Fibroblast of upper back skin (primary cell): ENCODE measurements at places on chromosomes 5 and 9.

- peak; percentile 79 for DNase-seq
Observed at GRCh38 chr9:94860678-94861588, 134.4 kb downstream of the AOPEP start.

DNA sequence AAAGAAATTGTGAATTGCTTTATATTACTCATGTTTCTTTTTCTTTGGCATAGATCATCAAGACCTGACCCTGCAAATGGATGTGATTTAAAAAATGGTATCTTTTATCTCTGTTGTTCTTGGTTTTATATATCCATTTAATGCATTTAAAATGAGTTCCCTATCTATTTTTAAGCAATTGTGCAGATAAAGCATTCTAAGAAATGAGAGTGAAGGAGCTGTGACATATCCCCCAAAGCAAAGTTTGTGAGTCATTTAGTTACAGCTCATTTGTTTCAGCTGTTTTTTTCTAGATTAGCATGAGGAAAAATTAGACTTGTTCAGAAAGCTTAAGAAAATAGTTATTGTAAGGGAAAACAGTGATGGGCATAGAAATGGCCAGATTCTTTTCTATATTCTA lies 7.6 kb upstream of the ELOVL7 start:
- DNase-seq, result no peak

GRCh38 chr5:11319836-11320580 lies 559.0 kb upstream of the DAP start:
- no peak for DNase-seq

- DNase-seq, result peak; percentile 21
Observed at GRCh38 chr5:133818031-133818431, 150.4 kb downstream of the C5orf15 start.

DNA sequence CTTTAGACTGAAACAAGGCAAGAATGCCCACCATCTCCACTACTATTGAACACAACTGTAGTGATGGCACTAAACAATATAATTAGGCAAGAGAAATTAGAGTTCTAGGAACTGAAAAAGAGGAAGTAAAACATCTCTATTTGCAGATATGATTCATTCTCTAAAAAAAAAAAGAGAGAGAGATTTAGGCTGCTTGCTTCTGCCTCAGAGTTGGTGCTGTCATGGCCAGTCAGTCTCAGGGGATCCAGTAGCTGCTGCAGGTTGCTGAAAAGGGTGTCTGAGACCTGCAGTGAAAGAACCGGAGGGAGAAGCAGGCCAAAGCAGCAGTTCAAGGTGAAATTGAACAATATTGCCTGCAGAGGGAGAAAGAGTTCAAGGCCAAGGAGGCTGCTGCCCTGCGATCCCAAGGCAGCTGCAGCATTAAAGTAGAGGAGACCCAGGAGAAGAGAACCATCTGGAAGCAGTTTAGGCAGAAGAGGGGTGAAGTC lies 72.5 kb downstream of the AP3B1 start:
- DNase-seq, result peak; percentile 10

DNA sequence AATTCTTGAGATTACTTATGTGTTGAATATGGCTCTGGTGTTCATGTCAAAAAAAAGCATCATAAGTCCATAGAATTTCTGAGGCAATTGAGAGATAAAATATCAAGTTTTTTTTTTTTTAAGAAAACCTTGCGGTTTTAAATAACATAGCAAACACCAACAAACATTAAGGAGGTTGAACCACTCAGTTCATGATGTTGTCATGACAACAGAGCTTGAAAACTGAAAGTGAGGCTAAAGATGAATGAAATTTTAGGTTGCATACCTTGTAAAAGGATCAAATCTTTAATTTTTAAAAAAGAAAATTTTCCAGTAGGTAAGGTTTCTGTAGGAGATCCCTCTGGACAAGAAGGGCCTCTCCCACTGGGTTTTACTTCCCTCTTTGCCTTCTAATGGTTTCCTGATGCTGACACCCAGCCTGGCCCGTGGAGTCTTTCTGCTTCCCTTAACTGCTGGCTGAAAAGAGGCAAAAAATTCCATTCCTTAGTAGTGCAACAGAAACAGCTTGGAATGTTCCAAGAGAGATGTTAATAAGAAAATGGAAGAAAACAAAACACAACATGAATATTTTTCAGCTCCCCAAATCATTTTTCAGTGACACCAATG lies 60.0 kb upstream of the FER start:
- peak; percentile 21 for DNase-seq

DNA sequence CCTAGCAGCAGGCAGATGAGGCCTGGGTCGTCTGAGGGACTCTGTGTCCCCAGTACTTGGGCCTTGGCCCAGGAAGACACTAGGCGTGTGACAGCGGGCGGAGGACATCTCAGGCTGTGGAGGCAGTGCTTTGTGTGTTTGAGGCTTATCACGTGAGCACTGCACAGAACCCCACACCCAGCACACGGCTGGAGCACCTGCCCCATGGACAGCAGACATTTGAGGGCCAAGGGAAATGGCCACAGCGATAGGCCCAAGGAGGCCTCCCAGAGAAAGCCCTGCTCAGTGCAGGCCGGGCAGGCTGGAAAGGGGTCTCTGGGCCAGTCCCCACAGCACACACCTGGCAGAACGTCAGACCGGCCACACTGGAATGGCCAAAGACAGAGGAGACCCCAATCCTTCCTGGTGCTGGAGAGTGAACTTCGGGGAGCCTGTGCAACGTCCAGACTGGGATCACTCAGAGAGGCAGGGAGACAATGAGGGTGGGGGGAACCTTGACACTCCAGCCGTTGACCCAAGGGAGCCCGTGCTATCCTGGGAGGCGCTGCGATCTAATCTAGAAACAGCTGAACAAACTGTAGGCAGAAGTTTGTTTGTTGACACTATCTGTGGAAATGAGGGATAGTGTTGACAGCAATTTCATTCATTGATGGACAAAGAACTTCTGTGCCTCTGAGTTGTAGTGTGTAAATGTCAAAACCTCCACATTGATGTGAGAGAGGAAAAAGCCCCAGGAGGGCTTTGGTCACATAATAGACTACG lies 19.6 kb upstream of the FLT4 start:
- DNase-seq, result no peak
